Stimulated activated CD4-positive, alpha-beta T cell treated with anti-CD3 and anti-CD28 coated beads, TNF-alpha, amount 100 ng/mL, for 1 hour (primary cell): ENCODE measurements at places on chromosomes 3 and 15.

- no peak for DNase-seq
Observed at GRCh38 chr3:181458857-181459256, 252.9 kb upstream of the SOX2 start.

DNA sequence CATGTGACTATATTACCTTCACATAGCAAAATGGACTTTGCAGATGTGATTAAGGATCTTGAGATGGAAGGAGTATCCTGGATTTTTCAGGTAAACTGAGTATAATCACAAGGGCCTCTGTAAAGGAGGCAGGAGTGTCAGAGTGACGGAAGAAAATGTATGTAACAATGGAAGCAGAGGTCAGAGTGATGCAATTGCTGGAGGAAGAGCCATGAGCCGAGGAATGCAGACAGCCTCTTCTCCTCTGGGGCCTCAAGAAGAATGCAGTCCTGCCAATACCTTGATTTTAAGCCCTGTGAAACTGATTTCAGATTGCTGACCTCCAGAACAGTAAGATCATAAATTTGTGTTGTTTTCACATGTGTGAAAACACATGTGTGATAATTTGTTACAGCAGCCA lies 15.1 kb downstream of the HEMK1 start:
- no peak for DNase-seq

- no peak for DNase-seq
Observed at GRCh38 chr15:37106490-37107001, 6.2 kb upstream of the MEIS2 start.

- DNase-seq: no peak
Observed at GRCh38 chr3:11736136-11736833, 92.6 kb upstream of the VGLL4 start.

- DNase-seq: no peak
Observed at GRCh38 chr3:194517333-194517732, 30.5 kb upstream of the ATP13A3 start.

- DNase-seq: no peak
Observed at GRCh38 chr3:112751061-112751460, 95.6 kb downstream of the CD200R1L start.

DNA sequence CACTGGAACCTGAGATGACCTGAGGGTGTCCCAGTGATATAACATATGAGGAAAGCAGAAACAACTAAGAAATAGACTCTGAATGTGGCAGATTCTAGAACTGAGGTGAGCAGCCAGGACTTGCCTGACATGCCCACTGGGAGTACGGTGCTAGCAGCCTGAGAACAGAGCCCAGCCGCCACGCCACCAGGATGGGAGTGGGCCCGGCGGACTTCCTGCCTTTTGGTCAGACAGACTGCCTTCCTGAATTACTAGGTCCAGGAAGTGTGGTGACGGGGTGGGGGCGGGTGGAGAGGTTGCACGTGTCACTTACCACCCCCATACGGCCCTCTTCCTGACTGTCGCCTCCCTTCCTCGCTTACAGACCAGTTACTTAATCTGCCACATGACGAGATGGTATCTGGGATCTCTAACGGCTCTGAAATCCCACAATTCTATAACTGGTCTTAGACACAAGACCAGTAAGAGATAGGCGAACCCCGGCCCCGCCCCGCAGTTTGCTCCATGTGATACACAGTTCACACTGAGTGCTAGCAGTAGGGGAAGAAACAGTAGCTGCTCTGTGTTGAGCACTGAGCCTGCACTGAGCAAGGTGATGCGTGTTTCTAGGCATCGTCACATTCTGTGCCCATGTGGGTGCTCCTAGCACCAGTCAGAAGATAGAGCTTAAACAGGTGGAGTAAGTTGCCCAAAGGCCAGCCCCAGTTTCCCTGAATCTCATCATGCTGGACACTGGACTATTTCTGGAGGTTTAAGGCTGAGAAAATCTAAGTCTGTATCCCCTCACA lies 95.7 kb downstream of the CPN2 start:
- no peak for DNase-seq

- DNase-seq: no peak
Observed at GRCh38 chr3:70607469-70607868, 295.0 kb upstream of the MDFIC2 start.

DNA sequence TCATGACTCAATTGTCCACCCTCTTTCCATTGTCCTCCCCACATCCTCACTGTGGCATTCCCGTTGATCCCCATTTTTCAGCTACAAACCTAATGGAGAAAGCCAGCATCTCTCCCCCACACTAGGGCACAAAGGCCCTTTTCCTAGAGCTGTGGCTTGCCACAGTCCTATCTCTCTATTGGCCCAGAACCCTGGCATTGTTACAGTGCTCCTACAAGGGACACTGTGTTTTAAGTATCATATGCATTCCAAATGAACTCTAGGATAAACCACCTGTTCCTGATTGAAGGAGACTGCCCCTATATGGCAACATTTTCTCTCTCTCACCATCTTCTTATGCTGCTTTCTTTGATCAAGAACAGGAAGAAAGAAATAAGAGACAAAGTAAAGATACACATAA lies 69.4 kb upstream of the SKOR1 start:
- DNase-seq: no peak

- no peak for DNase-seq
Observed at GRCh38 chr3:39170461-39170860, 17.1 kb upstream of the CSRNP1 start.

GRCh38 chr3:414063-414462 lies 217.5 kb downstream of the CHL1 start:
- DNase-seq: no peak

GRCh38 chr15:52731732-52732470 lies 52.7 kb upstream of the ATOSA start:
- DNase-seq: no peak

- DNase-seq: no peak
Observed at GRCh38 chr15:63198371-63199250, 9.2 kb downstream of the RAB8B start.

- DNase-seq: no peak
Observed at GRCh38 chr15:49145651-49146609, 9.5 kb downstream of the COPS2 start.

DNA sequence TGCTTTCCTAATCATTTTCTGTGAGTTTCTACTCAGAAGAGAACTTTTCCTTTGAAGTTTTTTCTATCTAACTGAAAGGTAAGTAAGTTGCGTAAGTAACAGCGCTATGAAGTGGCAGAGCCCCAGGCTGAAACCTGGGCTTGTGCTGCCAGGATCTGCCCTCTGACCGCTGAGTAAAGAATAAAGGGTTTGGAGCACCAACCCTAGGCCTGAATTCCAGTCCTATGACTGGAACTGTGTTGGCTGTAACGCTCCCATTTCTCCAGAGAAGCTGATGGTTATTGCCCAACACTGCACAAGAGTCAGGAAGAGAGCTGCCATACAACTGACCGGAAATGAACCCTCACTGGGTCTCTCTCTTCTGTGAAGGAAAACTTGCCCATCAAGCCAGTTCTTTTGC lies 87.0 kb downstream of the FOXB1 start:
- DNase-seq: no peak

GRCh38 chr3:25655659-25656058 lies 9.0 kb downstream of the TOP2B start:
- DNase-seq: no peak

DNA sequence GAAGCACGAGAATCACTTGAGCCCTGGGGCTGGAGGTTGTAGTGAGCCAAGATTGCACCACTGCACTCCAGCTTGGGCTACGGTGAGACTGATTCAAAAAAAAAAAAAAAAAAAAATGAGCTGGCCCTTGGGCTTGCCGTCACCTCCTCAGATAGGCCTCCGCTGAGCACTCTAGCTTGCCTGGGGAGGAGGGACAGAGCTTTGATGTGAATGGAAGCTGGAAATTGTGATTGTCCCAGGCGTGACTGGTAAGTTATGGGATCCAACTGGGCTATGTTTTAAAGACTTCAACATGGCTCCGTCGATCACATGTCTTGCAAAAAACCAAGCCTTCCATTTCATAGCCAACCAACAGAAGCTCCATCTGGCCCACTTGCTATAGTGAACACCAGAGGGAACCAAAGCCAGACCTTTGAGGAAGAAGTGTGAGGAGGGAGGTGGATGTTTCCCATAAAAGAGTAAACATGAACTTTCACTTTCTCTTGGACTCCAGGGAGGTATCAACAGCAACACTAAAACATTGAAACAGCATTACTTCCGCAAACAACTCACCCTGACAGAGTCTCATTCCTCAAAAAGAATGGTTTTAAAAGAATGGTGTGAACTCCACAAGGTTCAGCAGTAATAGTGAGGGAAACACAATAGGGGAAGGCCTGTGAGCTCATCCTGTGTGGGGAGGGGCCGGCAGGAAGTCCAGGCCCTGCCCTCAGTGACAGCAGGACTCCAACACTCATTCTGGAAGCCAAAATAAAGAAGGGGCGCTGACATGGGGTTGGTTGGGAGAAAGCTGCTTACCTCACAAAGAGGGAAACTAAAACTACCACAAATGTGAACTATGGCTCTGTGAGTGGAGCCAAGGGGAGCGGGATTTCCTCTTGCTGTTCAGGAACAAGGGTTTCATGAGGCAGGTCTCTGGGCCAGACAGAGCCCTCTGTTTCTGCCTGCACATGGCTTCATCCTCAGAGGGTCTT lies 59.2 kb upstream of the IL12A start:
- no peak for DNase-seq

- DNase-seq: no peak
Observed at GRCh38 chr3:56339671-56340070, 128.6 kb downstream of the ERC2 start.

GRCh38 chr15:91950631-91951329 lies 97.3 kb downstream of the SLCO3A1 start:
- DNase-seq: no peak

GRCh38 chr3:50495609-50496423 lies 7.6 kb downstream of the CACNA2D2 start:
- DNase-seq: no peak

- DNase-seq: no peak
Observed at GRCh38 chr15:64732156-64732860, 43.1 kb downstream of the RBPMS2 start.

DNA sequence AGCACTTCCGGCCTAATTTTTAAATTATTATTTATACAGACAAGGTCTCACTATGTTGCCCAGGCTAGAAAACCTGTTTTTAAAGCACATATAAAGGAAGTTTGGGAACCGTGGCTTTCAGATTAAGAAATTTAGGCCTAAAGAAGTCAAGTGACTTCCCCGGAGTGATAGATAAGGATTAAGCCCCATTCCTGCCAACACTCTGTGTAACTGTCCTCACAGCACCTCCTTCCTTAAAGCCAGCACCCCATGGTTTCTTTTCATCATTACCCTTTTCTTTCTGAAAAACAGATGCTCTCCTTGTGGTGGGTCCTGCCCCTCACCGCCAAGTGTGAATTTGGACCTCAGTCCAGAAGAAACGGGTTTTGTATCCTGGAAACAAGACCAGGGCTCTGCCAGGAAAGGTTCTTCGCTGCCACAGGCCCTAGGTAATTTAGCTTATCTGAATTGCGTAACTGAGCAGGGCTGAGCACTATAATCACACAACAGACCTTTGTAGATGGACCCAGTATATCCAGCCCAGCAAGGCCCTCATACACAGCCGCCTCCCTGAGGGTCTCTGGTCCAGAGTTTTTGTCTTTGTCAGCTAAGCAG lies 231.3 kb downstream of the PLCL2 start:
- no peak for DNase-seq

DNA sequence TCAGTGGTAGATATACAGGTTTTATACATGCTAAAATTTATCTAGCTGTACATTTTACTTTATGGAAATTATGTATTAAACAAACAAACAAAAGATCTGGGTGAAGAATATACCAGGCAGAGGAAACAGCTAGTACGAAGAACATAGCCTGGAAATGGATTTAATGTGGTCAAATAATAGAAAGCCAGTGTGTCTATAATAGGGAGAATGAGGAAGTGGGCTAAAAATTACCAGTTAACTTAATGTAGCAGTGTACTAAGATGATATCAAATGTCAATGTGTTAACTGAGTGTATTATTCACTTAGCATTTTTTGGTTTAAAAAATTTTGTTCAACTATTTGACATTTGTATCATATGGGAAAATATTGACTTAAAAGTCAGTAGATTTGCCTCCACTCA lies 22.8 kb upstream of the SLC15A2 start:
- DNase-seq: no peak

GRCh38 chr3:161607056-161607455 lies 110.4 kb downstream of the OTOL1 start:
- no peak for DNase-seq

DNA sequence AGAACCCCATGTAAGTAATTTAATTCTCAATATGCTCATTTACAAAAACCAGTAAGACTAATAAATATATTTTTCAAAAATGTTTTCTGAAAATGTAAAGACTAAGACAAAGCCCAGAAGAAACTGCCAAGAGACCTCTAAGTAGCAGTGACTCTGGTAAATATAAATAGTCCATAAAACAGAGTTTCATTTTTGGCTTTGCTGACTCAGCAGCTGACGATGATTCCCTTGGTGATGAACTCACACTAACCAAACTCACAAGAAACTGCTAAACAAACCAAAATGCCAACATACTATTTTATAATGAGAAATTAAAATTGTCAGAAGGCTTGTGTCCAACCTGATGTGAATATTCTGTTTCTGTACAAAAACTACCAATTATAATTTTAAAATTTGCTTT lies 31.5 kb upstream of the IMPG2 start:
- DNase-seq: no peak

DNA sequence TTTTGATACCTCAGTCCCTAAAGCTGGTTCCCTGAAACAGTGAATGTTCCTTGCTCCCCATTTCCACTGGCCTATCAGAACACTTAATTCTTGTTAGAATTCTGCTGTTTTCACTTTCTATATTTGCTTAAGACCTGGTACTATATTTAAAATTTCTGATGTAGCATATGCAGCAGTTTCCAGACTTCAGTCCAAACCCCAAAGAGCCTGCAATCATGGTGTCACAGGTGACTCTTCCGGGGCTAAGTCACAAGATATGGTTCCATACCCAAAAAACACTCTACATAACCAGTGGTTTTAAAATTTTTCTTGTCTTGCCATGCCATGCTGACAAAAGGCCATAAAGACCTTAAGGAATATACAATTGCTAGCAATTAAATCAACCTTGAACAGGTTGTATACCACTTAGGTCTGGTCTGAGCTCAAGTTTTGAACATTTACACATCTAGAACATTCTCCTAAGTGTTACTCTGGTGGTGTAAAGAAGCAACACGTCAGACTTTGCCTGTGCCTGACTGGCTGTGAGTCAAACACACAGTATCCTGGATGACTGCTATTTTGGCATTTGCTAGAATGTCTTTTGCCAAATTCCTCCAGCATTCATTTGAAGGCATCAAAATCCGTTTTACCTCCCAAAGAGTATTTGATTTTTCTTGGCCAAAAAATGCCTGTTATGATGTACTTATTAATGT lies 160.0 kb downstream of the FRMD5 start:
- DNase-seq: no peak
